Activated T-cell treated with anti-CD3 and anti-CD28 coated beads for 1 hour (primary cell): ENCODE measurements at places on chromosomes 6 and 20.

GRCh38 chr6:156826290-156826955, 49.2 kb downstream of the ARID1B start:
- no peak for DNase-seq

GRCh38 chr6:30600451-30600961, 16.5 kb downstream of the PPP1R10 start:
- DNase-seq: no peak

GRCh38 chr20:58651559-58651945, 469 bp downstream of the STX16 start:
- no peak for DNase-seq

- no peak for DNase-seq
Measured at GRCh38 chr20:9460518-9460917, 53.9 kb upstream of the LAMP5 start.

DNA sequence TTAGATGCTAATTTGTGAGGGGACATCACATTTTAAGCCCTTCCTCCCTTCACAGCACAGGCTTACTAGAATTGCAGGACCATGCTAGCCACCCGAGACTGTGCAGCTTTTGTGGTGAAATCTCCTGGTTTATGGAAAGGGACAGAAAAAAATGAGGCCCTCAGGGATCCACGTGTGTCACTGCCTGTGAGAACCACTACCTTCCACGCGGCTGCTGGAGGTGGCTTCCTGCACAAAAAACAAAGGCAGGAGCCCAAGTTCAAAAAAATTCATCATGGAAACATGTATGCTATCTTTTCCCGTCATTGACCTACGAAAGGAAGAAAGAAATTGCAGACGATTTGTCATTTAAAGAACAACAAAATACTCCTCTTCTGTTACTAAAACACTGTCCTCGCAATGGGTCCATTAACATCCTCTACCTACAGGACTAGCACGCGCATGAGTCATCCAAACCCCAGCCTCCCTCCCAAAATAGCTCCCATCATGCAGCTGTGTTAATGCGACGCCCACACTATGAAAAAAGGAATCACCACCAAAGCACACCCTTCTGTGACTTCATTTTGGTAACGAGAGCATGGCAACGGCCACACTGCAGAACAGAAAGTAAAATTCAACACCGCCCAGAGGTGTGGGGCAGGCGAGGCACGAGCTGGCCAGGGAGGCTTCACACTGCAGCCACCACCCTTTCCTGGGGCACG, 45.7 kb downstream of the RAMACL start:
- peak; percentile 42 for DNase-seq

DNA sequence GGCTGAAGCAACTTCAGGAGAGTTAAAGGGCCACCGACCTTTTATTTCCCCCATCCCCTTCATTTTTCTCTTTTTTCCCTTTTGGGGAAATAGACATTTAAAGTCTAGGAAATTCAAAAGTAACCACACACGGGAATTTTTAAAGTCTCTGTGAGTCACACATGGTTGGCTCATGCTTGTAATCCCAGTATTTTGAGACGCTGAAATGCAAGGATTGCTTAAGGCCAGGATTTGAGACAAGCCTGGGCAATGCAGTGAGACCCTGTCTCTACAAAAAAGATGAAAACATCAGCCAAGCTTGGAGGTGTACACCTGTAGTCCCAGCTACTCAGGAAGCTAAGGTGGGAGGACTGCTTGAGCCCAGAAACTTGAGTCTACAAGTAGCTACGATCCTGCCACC, 34.2 kb downstream of the KATNA1 start:
- DNase-seq: no peak
